ENCODE measurements at places on chromosomes 4 and X. TPM values are rescaled to one million over a fixed set of nuclear protein-coding genes. Genes with fewer than 3 reads are reported as not detected.

Gene PSAPL1
- not detected for total RNA-seq

Gene ARL9
- total RNA-seq: 0.29 TPM

Gene GABRG1
- total RNA-seq: not detected

Gene ATP8A1
- 2.5 TPM for total RNA-seq

Gene RBM10
- total RNA-seq: 34.5 TPM

Gene ARMCX5
- total RNA-seq: 14.8 TPM

Gene KLB
- total RNA-seq: 0.21 TPM

Gene CSAG2
- not detected for total RNA-seq

Gene MRFAP1
- 255 TPM for total RNA-seq

Gene P2RY4
- not detected for total RNA-seq

Gene UGT2B11
- total RNA-seq: not detected

Gene PDE5A
- total RNA-seq: 7.6 TPM

All from kidney epithelial cell (primary cell).